ENCODE measurements at places on chromosomes 12 and 14.
A peak's percentile ranks its signal among the peaks of the same experiment; 100 is the strongest.

- DNase-seq, result peak; percentile 78
These were observed 1.3 kb downstream of the GPR137C start for GRCh38 chr14:52553671-52554575.

DNA sequence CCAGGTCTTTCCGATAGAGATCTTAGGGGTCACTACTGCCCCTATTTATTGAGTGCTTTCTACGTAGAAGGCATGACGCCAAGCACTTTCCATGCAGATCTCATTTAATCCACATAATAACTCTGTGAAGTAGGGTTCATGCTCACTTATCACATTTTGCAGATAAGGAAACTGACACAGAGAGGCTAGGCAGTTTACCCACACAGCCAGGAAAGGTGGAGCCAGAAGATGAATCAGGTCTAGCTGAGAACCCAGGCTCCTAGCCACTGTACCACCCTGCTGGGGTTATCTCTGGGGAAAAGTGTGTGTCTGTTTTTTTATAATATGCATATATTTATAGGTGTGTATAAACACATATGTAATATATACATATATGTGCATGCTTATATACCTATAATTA lies 83.6 kb downstream of the KSR2 start:
- no peak for DNase-seq

GRCh38 chr12:80053051-80053790 lies 46.1 kb upstream of the OTOGL start:
- no peak for DNase-seq

DNA sequence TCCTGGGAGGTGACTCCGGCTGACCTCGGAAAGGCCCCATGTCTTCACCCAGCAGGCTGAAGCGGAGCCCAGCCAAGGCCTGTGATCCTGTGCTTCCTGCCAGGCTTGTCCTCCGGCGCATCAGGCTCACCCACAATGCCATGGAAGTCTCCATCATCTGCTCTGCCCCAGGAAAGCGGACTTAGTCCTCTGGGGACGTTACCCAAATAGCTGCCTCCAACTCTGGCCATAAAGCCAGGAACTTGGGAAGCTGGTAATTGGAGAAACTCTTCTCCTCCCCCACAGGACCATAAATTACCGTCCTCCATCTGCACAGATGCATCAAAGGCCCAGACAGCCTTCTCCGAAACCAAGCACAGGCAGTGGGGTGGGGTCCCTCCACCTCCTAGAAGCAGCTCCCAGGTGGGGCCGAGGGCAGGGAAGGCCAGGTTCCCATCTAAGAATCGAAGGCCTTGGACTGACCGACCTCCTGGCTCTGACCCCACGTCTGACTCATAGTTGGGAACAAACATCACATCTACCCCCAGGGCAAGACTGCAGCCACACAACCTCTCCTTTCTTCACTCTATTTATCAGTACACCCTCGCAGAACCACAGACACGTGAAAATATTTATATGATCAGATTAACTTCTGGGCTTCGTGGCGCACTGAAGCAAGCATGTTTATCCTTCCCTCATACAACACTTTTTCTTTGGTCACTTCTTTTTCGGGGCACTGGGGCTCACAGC lies 56.4 kb downstream of the PITPNM2 start:
- no peak for DNase-seq

DNA sequence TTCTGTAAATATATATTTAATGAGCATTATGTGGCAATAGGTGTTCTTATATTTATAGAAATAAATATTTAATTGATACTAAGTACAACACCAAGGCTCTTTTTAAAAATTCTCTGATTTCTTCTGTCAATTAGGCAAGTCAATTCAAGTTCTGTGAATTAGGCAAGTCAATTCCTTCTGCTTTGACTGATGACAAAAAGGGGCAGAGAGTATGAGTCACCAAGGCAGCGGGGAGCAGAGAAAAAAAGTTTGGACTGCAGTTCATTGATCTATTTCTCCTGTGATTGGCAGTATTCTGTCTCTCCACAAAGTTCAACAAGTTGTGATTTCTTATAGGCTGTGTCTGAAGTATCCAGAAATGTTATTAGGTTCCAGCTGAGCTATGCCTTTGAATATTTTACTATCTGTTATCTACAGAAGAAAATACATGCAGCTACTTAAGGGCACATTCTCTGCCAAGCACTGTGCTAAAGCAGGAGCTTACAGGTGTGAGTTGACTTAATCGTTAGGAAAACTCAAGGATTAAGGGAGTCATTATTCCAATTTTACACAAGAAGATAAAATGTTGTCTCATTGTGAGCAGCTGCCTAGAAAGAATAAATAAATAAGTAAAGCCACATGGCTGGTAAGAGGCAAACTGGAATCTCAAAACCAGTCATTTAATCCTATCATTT lies 206.4 kb upstream of the ALG10B start:
- no peak for DNase-seq

DNA sequence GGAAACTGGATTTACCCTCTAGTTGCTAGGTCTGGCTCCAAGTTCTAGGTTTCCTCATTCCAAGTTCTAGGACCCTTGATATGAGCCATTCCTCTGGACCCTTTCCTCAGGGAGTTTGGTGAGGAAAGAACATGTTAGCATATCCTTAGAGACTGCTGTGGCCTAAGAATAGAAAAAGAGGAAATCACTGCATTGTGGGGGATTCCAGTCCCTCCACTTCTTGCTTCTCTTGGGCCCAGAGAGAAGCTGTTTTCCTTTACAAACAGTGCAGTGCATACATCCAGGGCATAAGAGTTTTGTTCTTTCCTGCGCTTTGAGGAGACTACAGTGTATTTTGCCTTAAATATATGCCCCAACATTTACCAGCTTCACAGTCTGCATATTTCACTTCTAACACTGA lies 59.0 kb downstream of the LLPH start:
- no peak for DNase-seq

- no peak for DNase-seq
These were observed 157.6 kb upstream of the PDE3A start for GRCh38 chr12:20210621-20211215.

- DNase-seq, result no peak
These were observed 107.5 kb downstream of the ADGRD1 start for GRCh38 chr12:131061041-131061806.

DNA sequence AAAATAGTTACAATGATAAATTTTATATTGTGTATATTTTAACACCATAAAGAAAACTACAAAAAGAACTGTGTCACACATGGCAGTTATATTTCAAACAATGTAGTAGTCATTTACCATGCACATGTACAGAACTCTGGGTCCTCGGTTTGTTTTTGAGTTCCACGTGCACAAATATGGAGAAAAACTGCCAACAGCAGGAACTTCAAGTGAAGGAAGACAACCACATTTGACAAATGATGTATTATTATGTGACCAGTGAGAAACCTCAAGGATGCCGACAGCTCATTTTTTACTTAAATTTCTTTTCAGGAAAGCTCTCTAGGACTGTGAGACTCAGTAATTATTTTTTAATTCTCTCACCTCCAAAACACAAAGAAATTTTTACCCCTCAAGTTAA lies 244.2 kb upstream of the USP15 start:
- DNase-seq, result no peak

- DNase-seq, result no peak
These were observed 4.5 kb downstream of the AJUBA start for GRCh38 chr14:22977684-22978486.

DNA sequence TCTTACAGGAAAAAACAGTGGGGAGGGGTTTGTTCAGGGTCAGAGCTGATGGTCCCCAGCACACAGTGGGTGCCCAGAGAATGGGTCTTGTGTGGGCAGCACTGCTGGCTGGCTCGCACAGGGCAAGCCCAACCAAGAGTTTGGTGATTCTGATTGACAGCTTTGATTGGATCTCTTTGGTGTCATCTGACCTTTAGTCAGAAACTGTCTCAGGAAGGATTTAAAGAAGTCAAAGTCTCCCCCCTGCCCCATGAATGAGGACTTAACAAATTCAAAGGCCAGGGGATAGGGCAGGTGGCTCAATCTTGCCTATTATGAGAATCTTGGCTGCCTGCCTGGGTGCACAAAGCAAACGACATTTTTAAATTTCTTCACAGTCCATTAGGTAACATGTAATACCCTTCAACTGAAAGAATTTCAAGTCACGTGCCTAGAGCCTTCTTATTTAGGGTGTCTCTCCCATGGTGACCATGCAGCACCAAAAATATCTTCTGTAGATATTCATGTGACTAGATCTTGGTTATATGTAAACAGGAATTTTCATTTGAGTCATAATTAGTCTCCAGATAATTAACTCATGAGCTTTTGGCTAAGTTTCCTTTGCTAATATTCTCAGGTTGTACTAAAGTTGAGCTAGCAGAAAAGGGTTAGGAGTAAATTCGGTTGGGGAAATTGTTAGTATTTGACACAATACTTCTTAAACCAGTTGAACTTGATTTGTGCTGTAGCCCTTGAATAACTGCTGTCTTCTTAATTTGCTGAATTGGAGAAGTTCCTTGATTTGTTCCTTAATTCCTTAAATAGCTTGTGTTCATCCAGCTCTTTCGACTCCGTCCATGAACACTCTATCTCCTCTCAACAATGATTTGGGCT lies 54.5 kb upstream of the HECTD1 start:
- no peak for DNase-seq

DNA sequence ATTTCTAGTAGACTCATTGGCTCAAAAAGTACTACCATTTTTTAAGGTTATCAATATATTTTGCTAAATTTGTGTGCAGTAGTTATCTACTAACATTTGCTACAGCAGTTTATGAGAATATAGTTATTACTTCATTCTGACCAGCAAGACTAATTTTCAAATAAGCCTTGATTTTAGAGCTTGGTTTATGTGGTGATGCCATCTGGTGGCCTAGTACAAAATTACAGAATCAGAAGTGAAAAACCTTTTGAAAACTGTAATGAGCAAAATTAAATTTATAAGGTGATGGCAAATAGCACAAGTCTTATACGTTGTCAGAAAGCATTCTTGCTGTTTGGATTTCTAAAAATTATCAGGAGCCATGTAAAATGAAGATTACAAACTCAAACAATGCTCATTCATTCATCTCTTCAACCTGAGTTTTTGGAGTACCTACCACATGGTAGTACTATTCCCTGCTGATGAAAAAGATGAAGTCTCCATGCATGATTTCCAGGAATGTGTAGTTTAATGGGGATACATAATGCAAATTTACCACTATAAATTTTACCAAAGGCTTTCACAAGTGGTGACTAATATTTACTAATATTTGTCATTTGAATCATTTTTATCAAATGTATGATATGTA lies 51.0 kb downstream of the MAGOHB start:
- DNase-seq, result no peak

GRCh38 chr12:6062757-6063735 lies 61.4 kb downstream of the VWF start:
- peak; percentile 41 for DNase-seq

DNA sequence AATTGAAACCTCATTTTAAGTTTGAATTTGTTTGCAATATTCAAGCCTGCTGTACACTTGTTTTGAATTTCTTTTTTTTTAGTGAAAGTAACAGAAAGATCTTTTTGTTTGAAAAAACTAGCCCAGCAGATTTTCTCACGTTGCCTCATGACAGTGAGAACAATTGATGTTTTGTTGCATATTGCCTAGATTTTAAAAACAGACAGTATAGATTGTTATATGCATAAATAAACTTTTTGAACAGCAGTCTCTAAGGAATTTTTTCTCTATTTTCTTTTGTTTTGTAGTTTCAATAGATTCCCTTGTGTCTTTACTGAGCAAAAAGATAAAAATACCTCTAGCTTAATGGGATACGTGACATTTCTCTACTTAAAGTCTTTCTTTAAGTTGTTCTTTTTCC lies 15.4 kb downstream of the OR6C6 start:
- no peak for DNase-seq

- DNase-seq, result no peak
These were observed at the start of gene HRK for GRCh38 chr12:116881325-116881876. Gene HRK (minus strand): TSS chr12:116881441. CDS start chr12:116881307, 134 bp downstream.

DNA sequence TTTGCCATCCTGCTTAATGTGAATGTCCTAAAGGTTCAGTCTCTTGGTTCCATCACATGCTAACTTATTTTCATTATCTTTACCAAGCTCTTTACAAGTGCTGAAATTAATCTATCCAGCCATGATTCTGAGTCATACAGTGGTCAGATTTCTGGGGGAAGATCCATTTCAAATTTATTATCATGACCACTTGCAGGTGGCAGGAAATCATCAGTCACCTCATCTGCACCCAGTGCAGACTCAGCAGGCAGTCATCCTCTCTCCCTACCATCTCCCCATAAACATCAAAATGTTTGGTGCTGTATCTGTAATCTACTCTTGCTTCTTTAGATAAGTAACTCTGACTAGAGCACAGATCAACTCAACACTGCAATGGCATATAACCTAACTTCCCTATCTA lies 23.5 kb downstream of the ATG14 start:
- no peak for DNase-seq

DNA sequence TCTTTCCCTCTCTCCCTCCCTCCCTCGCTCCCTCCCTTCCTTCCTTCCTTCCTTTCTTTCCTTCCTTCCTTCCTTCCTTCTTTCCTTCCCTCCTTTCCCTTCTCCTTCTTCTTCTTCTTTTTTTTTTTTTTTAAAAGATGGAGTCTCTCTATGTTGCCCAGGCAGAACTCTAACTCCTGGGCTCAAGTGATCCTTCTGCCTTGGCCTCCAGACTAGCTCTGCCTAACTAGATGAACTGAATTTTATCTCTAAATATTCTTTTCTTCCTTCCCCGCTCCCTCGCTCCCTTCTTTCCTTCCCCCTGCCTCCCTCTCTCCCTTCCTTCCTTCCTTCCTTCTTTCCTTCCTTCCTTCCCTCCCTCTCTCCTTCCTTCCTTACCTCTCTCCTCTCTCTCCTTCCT lies 170.5 kb upstream of the LHX5 start:
- DNase-seq, result no peak

GRCh38 chr12:118571730-118572129 lies 195.4 kb downstream of the SUDS3 start:
- DNase-seq, result no peak

- no peak for DNase-seq
These were observed 158.0 kb downstream of the RIMBP2 start for GRCh38 chr12:130557886-130558765.

DNA sequence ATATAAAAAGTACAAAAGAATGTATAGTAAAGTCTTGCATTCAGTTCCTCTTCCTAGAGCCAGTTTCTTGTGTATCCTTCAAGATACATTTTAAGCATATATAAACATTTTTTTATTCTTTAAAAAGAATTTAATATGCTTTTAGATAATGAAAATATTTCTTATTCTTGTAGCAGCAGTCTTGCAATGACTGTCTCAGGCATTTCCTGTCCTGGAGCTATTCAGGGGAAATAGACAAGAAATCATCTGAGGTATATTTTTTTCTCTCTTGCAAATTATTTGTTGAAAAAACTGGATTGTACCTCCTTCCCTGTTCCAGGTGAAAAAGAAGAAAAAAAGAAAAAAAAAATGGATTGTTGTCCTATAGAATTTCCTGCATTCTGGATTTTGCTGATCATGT lies 17.0 kb upstream of the ERBB3 start:
- DNase-seq, result no peak

DNA sequence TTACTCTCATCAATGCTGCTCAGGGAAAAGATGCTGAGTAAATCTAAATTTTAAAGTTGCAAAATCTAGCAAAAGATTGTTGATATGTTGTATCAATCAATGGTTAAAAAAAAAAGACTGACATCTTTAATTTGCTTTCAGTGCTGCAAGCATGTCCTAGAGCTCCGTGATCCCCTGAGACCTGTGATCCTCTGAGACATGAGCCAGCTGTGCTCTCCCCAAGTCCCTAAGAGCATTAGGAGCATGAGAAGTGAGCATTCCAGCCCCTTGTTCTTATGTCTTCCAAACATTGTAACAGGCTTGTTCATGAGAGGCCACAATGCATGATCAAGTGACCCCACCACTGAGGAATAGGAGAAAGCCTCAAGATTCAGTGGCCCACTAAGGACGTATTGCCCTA lies 116.6 kb downstream of the DAD1 start:
- no peak for DNase-seq

Data from activated CD4-positive, alpha-beta T cell treated with anti-CD3 and anti-CD28 coated beads, Interleukin-2, amount 50 U/mL, for 4 hours (primary cell).